H54 (cell line): ENCODE measurements at places on chromosomes 11 and 22.

DNA sequence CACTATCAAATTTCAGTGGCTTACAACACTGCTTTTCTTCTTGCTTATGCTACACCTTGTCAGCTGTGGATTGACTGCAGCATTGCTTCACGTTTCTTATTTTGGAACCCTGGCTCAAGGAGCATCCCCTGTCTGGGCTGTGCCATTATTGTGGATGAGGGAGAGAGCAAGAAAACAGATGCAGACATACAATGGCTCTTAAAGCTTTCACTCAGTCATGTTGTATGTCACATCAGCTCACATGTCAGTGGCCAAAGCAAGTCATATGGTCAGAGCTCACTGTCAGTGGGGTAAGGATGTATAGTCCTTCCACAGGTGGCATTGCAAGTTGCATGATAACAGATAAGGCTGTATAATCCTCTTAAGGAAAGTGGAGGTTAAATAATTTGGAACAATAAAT is 10.0 kb downstream of the ARHGEF12 start:
- DNase-seq: no peak

DNA sequence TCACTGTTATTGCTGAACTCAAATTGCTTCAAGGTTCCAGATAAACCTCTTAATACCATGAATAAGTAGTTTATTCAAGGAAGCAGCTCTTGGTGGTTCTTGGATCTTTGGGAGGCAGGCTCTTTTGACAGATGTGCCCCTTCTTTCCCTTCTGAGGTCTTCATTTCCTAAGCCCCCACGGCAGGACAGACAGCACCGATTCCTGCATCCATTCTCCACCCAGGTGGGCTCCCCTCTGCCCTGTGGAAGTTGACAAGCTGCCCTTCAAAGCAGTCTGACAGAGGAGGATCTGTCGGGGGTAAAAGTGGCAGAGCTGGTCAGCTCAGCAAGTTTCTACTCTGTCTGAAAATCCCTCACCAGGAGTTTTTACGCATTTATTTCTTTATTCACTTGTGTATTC is 605.3 kb upstream of the B3GAT1 start:
- DNase-seq: no peak

DNA sequence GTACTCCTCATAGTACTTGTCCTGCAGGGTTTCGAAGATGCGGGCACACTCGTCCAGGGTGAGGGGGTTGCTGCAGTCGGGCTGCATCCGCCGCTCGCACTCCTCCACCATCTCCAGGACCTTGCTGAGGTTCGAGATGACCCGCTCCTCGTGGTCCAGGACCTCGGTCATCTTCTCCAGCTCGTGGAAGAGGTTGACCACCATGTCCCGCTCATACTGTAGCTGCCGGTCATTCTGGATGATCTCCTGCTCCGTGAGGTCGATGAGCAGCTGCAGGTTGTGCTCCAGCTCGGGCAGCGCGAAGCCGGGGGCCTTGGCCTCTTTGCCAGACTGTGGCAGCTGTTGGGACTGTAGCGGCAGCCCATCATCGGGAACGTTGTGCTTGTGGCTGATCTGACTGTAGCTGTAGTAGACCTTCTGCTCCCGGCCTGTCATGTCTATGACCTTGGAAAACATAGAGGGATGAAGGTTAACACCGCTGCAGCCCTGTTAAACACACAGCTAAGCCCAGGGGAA is 13.0 kb downstream of the TFIP11 start:
- DNase-seq: no peak

- DNase-seq: no peak
Measured at GRCh38 chr11:69912161-69912910, 93.1 kb upstream of the FGF3 start.

GRCh38 chr22:49270595-49271368 is 556.9 kb downstream of the BRD1 start:
- DNase-seq: no peak

- DNase-seq: no peak
Measured at GRCh38 chr11:46981436-46981835, 44.9 kb downstream of the CSTPP1 start.

GRCh38 chr11:28114731-28115130 is 6.5 kb downstream of the METTL15 start:
- DNase-seq: no peak

DNA sequence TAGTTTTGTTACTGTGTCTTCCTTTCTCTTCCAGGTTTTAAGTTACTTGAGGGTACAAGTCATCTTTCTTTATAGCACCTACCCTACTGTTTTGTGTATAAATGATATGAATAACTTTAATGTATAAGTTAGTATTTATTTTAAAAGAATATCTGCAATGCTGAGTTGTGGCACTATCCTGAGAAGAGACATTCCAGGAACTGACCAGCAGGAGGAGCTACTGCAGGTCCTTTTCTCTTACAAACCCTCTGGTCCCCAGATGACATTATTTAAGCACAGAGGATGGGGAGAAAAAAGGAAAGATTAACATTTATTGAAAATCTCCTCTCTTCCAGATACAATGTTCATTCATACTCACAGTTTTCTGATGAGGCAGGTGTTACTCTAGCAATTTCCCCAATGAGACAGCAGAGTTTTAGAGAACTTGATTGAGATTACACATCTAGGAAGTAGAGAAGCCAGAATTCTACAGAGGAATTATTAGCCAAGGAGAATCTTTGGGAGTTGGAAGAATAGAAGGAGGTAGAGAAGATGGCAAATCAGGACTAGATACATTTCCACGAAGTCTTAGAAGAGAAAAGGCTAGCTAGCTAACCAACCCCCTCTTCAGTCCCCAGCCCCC is 541.2 kb upstream of the API5 start:
- DNase-seq: peak; percentile 14

DNA sequence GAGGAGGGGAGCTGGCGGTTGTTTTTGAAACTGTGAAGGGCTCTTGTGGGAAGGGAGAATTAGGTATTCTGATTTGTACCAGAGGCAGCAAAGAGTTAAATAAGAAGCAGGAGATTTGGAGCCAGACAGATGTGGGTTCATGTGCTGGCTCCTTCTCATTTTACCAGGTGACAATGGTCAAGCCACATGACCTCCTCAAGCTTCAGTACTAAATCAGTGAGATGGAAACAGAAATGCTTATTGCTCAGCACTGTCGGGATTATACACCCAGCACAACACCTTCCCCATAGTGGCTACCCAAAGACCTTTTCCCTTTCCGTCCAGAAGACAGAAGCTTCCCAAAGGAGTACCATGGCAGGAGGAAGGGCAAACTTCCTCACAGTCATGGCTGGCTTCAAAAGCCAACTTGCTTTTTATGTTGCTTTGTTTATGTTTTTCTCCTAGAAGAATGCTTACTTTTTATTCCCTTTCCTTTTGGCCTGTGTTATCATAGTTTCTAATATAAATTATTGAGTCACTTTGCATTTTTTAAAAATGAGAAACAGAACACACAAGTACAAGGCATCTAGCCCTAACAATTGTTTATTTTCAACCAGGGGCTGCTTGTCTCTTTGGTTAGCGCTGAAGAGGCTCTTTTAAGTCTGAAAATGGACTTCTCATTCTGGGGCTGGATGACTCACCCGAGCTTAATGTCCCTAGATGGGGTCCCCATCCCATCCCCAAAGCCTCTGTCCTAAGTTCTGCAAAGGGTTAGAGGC is 181.5 kb upstream of the ZBED5 start:
- DNase-seq: no peak

GRCh38 chr22:35386670-35387288 is 5.9 kb downstream of the HMOX1 start:
- DNase-seq: no peak

DNA sequence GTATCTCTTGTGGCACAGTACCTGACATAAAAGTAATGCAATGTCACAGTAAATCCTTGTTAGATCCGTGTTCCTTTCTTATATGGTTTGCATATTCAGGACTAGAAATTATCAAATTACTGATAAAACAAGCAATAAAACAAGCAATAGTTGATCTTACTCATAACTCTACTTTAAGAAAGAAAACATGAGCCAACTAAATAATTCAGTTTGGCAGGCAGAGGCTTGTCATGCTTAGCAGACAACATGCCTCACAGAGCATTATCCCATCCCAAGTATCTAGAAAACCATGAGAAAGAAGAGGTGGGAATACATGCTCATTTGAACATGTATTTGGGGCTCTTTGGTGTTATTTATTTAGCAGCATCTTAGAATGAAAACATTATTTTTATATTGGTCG is 241.9 kb downstream of the SOX6 start:
- no peak for DNase-seq

DNA sequence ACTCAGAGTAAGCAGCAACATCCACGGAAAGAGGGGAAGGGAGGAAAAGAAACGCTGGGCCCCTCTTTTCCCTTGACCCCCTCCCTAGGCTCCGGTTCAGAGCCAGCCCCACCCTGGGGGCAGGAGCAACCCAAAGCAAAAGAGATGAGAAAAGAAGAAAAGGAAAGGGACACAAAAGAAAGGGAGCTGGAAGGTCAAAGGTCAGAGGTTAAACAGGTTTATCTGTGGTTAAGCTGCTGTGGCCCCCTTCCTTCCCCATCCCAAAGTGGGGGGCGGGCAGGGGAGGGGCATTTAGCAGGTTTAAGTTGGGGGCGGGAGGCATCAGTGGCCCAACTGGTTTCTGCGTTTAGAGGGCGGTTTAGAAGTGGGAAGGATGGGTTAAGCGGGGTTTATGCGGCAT is 35.6 kb downstream of the SLC22A12 start:
- no peak for DNase-seq

DNA sequence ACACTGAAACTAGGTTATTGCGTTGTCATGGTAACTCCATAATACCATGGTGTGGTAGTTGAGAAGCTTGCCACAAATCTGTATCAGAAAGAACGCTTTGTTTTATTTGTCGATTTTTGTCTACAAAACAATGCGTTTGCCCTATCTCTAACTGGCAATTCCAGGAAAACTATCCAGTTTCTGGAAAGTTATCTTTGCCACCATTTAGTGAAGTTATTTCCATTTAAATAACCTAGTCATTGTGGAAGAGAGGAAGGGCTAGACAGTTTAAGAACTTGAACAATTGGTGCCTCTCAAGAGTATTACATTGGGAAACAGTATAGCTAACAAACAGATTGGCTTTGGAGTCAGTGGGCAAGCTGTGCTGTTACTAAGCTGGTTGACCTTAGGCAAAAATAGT is 7.9 kb downstream of the HSD17B12 start:
- DNase-seq: no peak

DNA sequence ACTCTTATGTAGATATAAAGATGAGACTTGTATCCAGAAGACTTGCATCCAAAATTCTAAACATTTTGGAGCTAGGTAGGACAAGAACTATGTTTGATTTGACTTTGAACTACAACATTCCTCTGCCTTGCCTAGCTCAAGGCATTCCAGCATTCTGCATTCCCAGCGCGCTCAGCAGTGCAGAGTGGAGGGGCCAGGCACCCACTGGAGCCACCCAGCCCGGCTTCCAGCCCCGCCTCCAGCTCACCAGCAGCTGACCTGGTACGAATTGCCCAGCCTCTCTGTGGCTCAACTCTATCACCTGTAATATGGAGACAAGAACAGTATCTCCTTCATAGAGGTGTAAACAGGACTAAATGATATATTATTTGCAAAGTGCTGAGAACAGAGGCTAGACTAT is 28.8 kb downstream of the PRDM10 start:
- DNase-seq: no peak

GRCh38 chr22:37218399-37218770 is 6.1 kb upstream of the SSTR3 start:
- no peak for DNase-seq

DNA sequence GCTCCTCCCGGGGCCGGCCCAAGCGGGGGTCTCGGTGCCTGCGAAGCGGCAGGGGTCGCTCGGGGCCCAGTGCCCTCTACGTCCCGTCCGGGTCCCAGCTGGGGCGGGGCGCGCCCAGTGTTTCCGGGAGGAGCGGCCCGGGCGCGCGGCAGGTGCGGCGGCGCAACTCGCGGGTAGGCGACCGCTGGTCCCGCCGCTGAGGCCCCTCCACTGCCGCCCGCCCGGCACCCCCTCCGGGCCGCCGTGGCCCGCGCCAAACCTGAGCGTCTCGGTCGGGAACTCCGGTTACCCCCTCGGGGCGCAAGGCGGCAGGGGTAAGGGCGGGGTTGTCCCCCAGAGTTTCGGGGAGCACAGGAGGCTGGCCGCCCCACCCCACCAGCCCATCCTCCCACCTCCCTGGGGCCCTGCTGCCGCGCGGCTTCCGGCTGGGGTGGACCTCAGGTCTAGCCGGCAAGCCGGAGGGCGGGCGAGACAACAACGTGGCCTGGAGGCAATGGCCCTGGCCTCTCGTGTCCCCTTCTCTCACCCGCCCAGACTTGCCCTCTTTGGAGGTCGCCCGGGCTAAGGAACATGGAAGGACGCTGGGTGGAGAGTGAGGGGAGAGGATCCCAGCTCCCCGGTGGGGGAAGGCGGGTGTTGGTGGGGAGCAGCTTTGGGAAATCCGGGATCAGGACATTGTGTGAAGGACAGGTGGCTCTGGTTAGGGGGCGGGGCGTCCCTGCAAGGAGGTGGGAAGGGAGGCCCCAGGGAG is 398 bp upstream of the CRACR2B start:
- DNase-seq: no peak

- no peak for DNase-seq
Measured at GRCh38 chr11:38460429-38460828, 1862.4 kb upstream of the RAG2 start.

DNA sequence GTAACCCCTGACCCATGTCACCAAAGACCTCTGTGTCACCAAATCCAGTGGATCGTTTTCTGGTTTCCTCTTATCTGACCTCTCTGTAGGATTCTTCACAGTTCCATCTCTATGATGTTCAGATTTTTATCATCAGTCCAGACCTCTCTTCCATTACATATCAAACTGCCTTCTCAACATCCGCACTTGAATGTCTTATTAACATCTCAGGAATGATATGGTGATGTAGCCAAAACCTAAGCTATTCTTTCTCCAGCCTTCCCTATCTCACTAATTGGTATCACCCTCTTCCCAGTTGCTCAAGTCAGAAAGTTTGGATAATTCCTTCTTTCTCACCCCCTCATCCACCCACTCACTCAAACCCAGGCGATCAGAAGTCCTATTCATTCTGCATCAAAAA is 13.4 kb downstream of the APLNR start:
- no peak for DNase-seq

DNA sequence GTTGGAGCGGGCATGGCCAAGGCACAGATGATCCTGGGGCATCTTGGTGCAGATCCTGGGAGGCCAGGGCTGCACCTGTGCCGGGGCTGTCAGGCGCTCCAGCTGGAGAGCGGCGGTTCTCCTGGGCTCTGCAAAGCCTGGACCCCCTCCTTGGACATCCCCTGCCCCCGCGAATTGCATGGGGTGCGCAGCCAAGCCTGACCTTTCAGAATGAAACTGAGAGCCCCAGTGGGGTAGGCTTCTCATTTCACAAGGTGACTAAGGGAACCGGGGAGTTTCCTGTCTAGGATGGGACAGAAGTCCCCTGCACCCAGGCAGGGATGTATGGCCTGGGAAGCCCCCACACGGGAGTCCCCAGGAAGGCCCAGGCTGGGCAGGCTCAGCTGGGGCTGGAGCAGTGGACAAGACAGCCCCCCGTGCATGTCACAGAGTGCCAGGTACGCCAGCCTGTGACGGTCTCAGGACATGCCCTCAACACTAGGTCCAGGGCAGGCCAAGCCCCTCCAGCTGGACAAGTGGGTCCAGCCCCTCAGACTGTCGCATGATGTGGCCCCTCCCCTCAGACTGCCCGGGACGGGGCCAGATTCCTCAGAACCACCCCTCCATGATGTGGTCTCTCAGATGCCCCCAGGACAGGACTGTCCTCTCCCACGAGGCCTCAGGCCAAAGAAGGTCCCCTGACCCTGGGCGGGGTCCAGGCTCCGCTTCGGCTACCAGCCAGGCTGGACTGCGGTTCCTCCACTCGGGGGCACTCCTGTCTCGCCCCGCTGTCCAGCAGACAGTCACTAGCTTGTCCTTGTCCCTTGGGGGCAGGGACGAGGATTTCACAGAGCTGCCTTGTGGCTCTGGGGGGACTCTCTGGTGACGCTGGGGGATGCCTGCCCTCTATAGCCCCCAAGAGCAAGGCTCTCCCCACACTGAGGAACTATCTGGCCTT is 2.3 kb downstream of the LSP1 start:
- no peak for DNase-seq

GRCh38 chr22:46055181-46055875 is 78.4 kb upstream of the WNT7B start:
- no peak for DNase-seq
